Kidney capillary endothelial cell (primary cell): ENCODE measurements at places on chromosomes 13 and 19.

DNA sequence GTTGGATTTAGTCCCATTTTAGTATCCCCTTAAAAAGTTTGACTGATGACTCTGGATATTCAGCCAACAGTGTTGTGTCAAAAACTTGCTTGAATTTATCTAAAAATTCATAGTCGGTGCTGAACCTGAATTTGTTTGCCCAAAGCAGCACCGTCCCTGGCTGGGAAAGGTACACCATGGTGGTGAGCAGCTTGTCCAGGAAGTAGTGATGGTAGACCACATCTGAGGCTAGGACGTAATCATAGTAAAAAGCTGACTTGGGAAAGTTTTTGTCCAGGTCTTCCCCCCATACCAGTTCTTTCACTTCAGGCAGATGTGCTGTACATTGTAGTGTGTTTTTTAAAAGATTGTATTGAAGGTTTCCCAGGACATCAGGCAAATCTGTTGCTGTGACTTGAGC is 8.8 kb downstream of the METTL21C start:
- DNase-seq = no peak

- DNase-seq = no peak
Observed at GRCh38 chr13:110304256-110304655, 2.7 kb downstream of the COL4A1 start.

DNA sequence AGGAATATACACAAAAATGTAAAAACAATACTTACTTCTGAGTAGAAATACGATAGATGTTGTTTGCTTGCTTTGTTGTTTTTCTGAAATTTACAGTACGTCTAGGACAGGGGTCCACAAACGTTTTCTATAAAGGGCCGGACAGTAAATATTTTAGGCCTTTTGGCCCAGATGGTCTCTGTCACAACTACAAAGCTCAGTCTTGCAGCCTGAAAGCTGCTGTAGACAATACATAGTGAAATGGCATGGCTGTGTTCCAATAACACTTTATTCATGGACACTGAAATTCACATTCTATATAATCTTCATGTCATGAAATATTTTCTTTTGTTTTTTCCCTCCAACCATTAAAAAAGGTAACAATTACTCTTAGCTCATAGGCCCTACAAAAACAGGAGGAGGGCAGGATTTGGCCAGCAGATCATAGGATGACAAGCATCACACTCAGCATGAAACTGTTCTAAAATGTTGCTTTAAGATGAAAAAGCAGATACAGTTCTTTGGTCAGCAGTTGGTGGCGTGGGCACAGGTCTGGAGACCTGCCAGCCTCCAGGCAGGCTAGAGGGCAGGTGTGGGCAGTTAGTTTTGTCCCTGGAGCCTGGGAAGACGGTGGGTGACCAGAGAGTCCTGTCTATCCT is at the start of gene EDDM13:
TSS of gene EDDM13 (plus strand) at position 588 of the 638 bp plus-strand sequence. CDS start 87 bp downstream, outside the sequence.
- no peak for DNase-seq

DNA sequence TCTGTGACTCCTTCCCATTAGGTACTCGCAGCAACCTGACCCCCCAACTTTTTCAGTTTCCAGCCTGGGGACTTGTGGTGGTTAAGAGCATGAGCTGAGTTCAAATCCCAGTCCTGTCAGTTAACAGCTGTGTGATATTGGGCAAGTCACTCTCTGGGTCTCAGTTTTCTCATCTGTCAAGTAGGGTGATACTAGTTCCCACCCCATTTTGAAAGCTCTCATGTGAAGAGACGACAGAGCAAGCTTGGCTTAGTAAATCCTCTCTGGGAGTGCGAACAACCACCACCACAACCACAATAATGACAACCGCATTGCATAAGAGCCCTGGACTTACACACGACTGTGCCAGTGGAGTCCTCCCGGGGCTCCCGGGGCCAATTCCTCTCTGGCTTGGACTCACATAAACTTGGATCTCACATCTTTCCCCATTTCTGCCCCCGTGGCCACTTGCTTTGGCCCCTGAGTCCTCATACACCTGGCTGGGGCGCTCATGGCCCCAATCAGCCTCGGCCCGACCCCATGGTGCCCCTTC is 454 bp downstream of the BLVRB start:
- DNase-seq = peak; percentile 15

- DNase-seq = no peak
Observed at GRCh38 chr19:33506498-33506897, 15.1 kb downstream of the PEPD start.

- DNase-seq = no peak
Observed at GRCh38 chr13:23754506-23754905, 134.7 kb downstream of the MIPEP start.

GRCh38 chr19:12607631-12608030 is 3.0 kb downstream of the ZNF490 start:
- no peak for DNase-seq

- DNase-seq = no peak
Observed at GRCh38 chr19:45659096-45659729, 8.8 kb upstream of the GIPR start.

- no peak for DNase-seq
Observed at GRCh38 chr19:54189145-54189734, at the start of gene MBOAT7. Gene MBOAT7, minus strand, starts transcription at chr19:54189580. Its CDS starts 1,072 bp downstream, at chr19:54188508.

DNA sequence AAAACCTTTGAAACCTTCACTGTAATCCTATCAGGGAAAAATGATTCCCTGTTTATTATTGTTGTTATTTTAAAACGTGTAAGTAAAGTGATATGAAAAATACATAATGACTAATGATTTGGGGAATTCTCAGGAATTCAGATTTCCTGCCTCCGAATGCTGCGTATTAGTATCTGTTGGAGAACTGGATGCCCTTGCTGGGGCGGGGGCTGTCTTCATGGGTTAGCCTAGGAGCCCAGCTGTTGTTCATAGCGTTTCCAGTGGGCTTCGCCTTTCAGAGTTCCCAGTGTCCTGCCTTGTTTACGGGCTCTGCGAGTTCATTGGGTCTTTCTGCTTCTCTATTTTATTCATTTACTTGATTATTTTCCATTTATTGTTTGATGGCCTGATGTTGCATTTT is 18.4 kb downstream of the NAXD start:
- DNase-seq = no peak

DNA sequence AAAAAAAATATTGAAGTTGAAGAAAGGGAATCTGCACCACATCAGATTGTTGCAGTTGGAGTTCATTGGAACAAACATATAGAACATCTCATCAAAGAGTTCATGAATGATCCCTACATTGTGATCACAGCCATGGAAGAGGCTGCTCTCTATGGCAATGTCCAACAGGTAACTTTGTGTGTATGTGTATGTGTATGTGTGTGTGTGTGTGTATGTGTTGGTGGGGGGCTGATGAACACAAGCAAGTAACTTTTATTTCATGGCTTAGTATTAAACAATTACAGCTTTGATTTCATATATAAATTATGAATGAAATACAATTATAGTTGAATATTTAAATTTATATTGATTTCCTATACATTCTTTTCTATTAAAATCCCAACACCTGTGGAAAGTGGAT is 69.4 kb downstream of the SLC7A9 start:
- DNase-seq = no peak

GRCh38 chr13:70579941-70580340 is 471.7 kb upstream of the KLHL1 start:
- no peak for DNase-seq

DNA sequence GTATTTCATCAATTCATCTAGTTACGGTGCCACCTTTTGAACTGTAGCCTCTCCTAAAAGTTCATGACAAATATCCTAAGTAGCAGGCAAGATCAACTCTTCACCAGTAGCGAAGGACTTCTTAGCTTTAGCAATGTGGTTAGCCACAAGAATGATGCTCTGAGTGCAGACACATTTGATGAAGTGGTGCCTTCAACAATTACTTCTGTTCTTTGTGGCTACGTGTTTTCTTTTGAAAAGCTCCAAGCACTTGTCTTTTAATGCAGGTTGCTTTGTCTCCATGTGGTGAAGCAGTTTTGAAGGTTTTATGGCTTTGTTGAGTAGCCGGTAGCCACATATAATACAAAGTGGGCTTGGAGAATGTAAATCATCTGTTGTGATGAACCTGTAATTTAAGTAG is 194.7 kb downstream of the B3GLCT start:
- DNase-seq = no peak

DNA sequence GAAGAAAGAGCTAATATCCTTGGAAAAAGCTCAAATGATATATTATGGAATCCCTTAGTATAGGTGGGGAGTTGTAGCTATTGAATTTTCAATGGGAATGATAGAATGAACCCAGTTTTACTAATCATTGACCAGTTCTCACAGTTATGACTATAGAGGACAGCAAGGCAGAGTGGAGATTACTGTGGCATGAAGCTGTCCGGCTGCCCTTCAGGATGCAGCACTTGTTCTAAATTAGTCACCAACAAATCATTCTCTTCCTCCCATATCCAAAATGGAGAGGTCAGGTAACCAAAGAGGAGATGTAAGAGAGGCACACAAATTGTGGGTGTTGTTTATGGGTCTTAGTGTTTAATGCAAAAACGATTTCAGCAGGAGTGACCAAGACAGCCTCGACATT is 1490.0 kb upstream of the MIR17HG start:
- DNase-seq = no peak

GRCh38 chr19:17180997-17181702 is 34.0 kb upstream of the USE1 start:
- DNase-seq = no peak

- no peak for DNase-seq
Observed at GRCh38 chr13:78402708-78403400, 200.5 kb downstream of the POU4F1 start.

DNA sequence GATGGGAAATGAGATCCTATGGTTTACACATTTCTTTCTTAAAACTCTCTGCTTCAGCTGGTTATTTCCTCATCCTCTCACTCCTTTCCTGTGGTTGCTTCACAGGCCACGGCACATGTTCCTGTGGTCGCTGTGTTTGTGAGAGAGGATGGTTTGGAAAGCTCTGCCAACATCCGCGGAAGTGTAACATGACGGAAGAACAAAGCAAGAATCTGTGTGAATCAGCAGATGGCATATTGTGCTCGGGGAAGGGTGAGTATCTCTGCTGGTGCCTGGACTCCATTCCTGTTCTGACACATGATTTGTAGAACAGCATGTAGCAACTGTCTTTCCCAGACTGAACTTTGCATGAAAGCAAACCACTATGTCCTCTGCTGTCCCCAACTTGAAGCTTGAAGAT is 254.2 kb downstream of the ITGBL1 start:
- DNase-seq = no peak

DNA sequence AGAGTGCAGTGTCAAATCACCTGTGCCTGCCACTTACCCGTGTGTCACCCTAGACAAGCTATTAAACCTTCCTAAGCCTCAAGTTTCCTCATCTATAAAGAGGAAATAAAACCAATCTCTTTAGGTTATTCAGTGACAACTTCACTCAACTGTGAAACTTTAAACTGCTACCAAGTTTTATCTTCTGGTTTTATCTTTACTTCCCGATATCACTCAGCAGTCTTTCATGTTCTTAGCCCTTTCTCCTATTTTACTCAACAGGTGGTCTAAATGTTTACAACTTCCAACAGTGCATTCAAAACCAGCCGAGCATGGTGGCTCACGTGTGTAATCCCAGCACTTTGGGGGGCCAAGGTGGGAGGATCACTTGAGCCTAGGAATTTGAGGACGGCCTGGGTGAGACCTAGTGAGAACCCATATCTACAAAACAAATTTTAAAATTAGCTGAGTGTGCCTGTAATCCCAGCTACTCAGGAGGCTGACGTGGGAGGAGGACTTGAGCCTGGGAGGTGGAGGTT is 59.6 kb downstream of the GPALPP1 start:
- DNase-seq = no peak

- DNase-seq = no peak
Observed at GRCh38 chr19:40419780-40420179, 6.0 kb downstream of the SERTAD1 start.

DNA sequence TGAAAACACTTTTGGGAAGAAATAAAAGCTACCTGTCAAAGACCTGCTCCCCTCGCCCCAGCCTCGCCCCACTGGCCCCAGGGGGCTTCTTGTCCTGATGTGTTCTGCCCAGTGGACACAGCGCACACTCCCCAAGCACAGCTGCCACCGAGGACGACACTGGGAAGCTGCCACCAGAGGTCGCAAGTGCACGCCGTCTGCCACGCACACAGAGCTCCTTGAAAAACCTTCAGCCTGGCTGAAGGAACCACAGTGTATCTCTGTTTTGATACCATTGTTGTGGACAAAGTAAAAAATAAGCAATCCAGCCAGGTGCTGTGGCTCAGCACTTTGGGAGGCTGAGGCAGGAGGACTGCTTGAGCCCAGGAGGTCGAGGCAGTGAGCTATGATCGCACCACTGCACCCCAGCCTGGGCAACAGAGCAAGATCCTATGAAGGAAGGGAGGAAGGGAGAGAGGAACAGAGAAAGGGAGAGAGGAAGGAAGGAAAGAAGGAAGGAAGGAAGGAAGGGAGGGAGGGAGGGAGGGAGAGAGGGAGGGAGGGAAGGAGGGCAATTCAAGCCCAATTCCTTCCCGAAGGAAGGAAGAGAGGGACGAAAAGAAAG is 57.3 kb downstream of the CEBPG start:
- DNase-seq = peak; percentile 52

DNA sequence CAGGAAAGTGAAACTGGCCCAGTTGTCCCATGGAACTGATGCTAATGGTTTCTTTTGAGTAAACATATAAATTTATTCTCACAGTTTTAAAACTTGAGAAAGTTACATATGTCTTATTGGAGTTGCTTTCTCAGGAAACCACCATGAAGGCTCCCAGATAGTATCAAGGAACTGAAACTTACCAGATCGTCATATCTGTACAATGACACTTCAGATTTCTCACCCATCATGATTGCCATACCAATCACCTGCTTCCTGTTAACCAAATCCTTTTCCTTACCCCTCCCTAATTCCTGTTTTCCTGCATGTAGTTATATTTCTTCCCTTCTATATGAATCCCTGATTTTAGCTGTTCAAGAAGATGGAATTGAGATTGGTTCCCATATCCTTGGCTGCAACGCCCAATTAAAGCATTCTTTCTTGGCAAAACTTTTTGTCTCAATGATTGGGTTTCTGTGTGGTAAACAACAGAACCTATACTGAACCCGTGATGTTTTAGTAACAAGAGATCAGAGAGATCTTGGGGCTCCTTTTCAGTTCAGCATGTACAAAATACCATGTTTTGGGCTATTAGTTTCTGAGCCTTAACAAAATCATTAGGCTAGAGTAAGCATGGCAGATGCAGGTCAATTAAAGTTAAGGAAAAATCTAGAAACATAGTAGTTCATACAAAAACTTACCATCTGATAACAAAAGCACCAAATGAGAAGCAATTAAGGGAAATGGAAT is 781.3 kb upstream of the MIR17HG start:
- DNase-seq = no peak

DNA sequence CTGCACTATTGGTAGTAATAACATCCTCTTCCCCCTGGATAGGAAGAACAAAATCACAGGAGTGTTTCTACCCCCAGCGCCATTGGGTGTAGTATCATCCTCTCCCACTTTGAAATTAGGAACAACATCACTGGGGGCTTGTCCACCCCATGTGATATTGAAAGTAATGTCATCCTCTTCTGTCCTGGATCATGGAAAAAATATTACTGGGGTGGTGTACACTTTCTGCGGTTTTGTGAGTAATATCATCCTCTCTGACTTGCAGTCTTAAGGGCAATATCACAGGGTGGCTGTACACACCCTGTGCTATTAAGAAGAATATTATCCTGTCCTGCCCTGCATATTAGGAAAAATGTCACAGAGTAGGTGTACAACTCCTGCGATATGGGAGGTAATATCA is 4.9 kb upstream of the RGCC start:
- DNase-seq = no peak
